ENCODE measurements at places on chromosomes 11 and 22. TPM values are rescaled to one million over a fixed set of nuclear protein-coding genes. Genes with fewer than 3 reads are reported as not detected.
A peak's percentile ranks its signal among the peaks of the same experiment; 100 is the strongest.

- DNase-seq, result no peak
Observed at GRCh38 chr22:46108564-46109473, 41.5 kb upstream of the PPARA start.

DNA sequence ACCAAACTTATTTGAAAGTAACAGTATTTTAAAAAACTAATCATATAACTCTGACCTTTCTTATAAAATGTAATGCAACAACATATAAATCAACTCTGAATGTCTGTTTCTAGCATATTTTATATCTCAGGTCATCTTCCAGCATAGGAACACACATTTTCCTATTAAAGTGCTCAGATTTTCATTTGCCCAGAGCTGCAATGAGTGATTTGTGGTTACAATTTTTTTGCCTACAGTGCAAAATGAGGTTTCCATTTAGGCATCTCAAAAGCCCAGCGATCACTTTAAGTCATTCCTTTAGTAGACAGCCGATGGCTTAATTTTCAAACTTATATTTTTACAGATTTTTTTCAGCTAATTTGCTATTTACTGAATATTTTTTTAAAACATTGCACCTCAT lies 1.0 kb downstream of the LYVE1 start:
- no peak for DNase-seq

GRCh38 chr22:47449508-47450270 lies 687.2 kb downstream of the TBC1D22A start:
- no peak for DNase-seq

- DNase-seq, result no peak
Observed at GRCh38 chr11:83235825-83236224, 42.3 kb downstream of the ANKRD42 start.

DNA sequence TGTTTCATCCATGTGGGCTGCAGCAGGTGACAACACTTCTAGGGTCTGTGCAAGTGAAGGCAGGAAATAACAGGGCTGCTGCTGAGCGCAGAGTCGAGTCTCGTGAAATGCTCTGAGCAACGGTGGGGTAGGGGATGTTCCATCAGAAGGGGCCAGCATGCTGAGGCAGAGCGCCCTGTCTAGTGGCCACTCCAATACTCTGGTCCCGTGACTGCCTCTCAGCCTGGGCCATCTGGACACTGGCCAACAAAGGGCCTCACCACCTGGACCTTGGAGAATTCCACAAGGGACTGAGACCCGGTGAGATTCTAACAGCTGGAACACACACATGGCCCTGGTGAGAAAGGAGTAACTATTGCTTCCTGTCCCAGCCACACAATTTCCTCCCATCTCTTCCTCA lies 375.7 kb downstream of the SHANK2 start:
- DNase-seq, result no peak

GRCh38 chr11:131985846-131986301 lies 615.5 kb downstream of the NTM start:
- no peak for DNase-seq

DNA sequence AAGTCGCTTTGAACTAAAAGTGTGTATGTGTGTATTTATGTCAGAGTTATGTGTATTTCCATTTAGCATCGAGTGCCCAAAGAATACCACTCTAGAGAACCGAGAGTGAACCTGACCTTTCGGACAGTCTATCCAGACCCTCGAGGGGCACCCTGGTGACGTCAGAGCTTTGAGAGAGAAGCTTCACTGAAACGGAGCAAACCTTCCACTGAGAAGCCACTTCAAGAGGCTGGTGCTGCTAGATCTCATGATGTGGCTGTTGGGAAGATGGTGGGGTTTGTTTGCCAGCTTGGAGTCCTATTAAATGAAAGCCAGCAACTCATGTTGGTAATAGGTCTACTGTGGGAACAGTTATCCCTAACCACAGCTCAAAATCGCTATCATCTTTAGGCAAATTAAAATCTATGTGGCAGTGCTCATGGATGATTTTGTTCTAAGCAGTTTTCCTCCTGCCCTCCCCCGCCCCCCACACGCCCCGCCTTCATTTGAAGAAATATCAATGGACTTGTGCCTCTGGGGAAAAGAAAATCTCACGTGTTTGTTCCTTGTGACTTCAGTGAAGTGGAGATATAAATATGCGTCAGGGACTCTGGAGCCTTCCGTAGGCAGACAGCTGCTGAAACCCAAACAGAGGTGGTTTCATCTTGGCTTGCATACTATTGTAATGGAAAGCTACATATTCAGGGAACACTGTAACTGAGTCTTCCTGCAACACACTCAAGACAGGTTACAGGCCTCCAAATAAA lies 22.4 kb upstream of the C11orf96 start:
- DNase-seq, result no peak

GRCh38 chr11:44846852-44847251 lies 103.8 kb downstream of the TP53I11 start:
- no peak for DNase-seq

DNA sequence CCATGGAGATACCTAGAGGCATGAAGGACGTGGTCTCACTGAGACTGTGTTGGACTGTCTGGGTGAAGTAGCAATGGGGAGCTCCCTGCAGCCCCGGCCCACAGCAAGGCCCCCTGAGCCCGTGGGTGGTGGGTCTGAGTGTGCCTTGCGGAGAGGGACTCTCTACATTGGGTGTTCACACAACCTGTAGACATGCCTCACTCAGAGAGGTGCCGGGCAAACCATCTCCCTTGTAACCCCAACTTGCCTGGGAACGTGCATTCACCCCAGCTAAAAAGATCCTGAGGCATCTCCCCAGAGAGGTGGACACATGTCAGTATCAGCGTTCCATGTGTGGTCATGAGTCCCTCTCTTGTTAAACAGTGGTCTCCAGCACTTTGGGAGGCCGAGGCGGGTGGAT lies 2.1 kb downstream of the VPREB1 start:
- DNase-seq, result no peak

- no peak for DNase-seq
Observed at GRCh38 chr22:38869663-38870062, 2.4 kb downstream of the CBX6 start.

DNA sequence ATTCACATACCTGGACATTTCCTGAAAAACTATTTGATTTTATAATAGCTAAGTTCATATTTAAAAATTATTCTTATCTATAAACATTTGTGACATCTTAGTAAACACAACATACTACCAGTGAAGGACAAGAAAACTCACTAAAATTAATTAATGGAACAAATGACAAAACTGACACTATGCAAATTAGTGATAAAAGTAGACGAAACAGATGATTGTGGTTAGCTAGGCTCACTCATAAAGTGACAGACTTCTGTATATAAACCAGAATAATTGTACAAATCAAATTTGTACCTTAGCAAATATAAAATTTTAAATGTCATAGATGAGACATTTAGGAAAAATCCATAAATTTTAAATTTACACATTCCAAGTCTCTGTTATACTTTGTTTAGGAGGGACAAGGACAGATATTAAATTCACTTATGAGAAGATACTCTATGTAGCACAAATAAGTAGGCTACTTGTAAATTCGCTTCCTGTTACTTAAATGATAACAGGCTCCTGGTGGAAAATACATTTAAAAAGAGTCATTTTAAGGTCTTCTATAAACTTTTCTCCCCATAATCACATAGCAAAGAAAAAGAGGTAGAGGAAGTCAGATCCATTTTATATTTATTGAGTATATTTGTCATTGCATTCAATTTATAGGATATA lies 81.2 kb downstream of the KIF18A start:
- no peak for DNase-seq

GRCh38 chr11:6746086-6746618 lies 25.6 kb downstream of the OR2AG2 start:
- peak; percentile 23 for DNase-seq

DNA sequence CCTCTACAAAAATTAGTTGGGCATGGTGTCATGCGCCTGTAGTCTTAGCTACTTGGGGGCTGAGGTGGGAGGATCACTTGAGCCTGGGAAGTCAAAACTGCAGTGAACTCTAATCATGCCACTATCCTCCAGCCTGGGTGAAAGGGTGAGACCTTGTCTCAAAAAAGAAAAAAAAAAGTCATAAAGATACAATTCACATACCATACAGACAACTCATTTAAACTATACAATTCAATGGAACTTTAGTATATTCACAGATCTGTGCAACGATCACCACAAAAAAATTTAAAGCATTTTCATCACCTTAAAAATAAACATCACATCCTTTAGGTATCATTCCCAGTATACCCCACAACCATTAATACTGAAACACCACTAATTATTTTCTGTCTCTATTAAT lies 201.2 kb downstream of the PGR start:
- DNase-seq, result no peak

GRCh38 chr11:82194521-82194920 lies 539.1 kb downstream of the FAM181B start:
- DNase-seq, result no peak

GRCh38 chr11:116294630-116295029 lies 478.2 kb downstream of the BUD13 start:
- DNase-seq, result no peak

GRCh38 chr22:32414191-32414590 lies 2.1 kb upstream of the RTCB start:
- DNase-seq, result no peak

IL17REL gene
- total RNA-seq, result not detected

ALG9 gene
- 31.1 TPM for total RNA-seq

SPDYC gene
- total RNA-seq, result not detected

RASGRP2 gene
- total RNA-seq, result 668 TPM

SLCO2B1 gene
- not detected for total RNA-seq

UPB1 gene
- 3.7 TPM for total RNA-seq

SERHL2 gene
- total RNA-seq, result 0.69 TPM

HSPB2 gene
- not detected for total RNA-seq

BTG4 gene
- total RNA-seq, result not detected

APOBEC3A gene
- total RNA-seq, result 1.6 TPM

SLC37A4 gene
- 6.6 TPM for total RNA-seq
